ENCODE measurements at places on chromosomes 2 and 18.

DNA sequence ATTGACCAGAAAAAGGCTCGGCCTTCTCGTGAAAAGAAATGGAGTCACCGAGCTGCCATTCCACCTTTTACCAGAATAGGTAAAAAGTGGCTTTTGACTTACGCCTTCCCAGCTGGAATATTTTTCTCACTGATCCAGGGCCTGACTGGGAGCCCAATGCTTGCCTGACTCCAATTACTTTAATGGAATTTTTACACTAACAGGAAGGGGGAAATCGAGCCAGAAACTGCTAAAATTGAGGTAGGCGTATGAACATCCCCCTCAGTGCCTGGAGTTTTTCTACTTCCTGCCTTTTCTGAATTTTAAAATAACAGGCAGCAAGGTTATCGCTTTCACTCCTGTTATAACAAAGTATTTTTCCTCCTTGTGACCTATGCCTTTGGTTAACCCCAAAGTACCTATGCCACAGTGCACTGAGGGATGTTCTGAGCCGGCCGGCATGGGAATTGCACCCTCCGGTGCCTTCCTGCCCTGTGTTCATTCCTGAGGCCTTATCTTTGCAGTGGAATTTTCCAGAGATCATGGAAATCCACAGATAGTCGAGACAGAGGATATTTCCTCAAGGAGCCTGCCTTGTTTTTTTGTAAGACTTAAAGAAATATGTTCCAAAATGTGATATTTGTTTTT, 18.3 kb upstream of the RPL31 start:
- no peak for DNase-seq

DNA sequence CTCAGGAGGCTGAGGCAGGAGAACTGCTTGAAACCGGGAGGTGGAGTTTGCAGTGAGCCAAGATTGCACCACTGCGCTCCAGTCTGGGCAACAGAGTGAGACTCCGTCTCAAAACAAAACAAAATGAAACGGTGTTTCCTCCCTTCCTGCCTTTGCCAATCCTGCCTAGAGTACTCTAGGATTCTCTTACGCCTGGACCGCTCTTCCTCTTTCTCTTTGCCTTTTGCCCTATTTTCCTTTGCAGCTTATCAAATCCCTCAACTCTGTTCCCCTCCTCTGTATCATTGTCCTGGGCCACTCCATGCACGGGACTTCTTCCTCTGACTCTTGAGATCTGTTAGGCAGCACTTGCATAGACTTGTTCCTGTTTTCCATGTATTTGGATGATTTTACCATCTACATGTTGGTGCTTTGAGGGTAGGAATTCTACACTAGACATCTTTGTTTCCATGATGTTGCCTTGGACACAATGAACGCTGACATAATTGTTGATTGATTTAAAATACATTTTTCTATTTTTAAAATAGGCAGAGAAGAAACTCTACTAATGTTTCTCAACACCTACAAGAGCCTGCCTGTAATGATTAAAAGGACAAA, 24.8 kb upstream of the ACYP2 start:
- DNase-seq, result no peak

DNA sequence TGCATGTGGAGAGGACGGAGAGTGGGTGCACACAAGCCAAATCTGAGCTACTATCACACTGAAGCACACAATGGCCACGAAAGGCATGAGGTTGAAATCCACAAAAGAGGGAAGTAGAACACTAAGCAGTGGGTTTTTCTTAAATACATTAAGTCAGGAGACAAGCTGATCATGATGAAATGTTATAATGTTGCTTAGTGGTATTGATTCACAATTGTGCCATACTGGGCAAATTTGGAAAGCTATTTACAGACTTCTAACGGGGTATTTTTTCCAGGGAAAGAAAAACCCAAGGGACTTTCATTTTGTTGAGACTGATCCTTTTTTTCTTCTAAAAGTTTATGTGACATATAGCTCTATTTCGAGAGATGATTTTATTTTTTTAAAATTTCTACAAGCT, 100.8 kb upstream of the CNGA3 start:
- no peak for DNase-seq

- no peak for DNase-seq
Measured at GRCh38 chr2:109185821-109186570, 57.0 kb downstream of the SH3RF3 start.

DNA sequence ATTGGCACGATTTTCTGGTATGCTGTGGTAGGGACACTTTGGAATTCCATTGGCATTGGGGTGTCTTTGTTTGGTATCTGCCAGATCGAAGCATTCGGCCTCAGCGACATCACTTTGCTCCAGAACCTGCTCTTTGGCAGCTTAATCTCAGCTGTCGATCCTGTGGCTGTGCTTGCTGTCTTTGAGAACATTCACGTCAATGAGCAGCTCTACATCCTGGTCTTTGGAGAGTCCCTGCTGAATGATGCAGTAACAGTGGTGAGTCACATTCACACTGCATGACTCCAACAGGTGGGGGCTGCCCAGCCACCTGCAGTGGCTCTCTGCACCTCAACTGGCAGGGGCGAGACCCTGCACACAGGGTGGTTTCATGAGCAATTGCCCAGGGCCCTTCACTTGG, 38.4 kb downstream of the SLC9A2 start:
- no peak for DNase-seq

GRCh38 chr2:176076796-176077195, 7.0 kb downstream of the EVX2 start:
- no peak for DNase-seq
